ENCODE measurements at places on chromosomes 5 and 9. TPM values are rescaled to one million over a fixed set of nuclear protein-coding genes. Genes with fewer than 3 reads are reported as not detected.

DMRT2 gene
- total RNA-seq, result not detected

SLC34A3 gene
- not detected for total RNA-seq

DNA sequence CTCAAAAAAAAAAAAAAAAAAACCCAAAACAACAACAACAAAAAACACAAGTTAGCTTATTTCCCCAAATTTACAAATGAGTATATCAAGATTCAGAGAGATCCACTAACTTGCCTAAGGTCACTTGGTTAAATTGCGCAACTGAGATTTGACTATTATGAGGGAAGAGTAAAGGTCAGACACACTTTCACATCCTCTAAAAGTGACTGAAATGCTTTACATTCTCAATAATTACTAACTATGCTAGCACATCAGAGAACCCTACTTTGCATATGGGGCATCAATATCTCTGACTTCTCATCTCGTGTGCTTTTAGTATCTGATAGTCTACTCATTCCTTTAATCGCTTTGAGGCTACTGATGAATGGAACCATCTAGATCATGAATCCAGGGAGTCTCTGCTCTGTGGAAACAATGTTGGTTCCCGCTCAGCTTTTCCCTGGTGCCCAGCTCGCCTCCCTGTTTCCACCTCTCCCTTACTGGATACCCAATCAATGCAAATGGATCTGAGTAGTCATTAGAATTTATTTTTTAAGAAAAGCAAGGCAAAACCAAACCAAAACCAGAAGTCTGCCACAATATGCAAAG is 182.1 kb upstream of the TRIM32 start:
- H3K27ac ChIP-seq, result no peak overlapping the region
- H3K4me3 ChIP-seq, result no peak overlapping the region
- DNase-seq, result no peak
- H3K4me1 ChIP-seq, result peaks cover 5% of the 10 kb centered on the region
- H3K36me3 ChIP-seq, result peaks cover 4% of the 10 kb centered on the region
- peaks cover 5% of the 10 kb centered on the region for H3K27me3 ChIP-seq

DNA sequence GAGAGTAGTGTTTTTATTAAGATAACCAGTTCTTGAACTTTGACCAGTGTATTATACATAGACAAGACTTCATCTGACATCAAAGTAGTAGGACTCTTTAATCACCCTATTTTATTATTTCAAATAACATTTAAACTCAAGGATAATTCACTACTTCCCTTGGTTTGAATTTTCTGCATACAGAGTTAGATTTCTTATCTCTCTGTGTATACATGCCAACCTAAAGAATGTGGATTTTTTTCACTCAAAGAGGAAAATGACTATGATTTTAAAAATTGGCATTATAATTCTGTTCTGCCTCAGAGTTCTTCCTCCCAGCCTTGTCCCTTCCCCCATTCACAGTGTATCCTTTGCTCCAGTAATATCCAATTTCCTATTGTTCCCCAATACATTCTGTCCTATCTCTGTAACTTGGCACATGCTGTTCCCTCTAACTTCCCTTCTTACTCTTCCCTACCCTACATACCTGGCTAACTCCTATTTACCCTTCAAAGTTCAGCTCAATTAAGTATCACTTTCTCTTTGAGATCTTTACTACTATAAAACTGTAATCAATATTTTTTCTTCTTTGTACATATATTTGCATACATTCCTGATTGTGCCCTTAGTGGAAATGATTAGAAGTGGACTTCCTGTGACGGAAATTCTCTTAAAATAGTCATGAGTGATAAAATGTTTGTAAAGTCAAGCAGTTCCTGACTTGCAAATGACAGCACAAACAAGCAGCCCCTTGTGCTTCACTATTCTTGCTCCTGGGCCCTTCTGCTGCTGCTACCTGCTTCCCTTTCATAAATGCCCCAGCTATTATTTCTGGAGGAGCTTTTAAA is 38.1 kb upstream of the DENND4C start:
- H3K4me3 ChIP-seq, result no peak overlapping the region
- no peaks in the 10 kb centered on the region for H3K4me1 ChIP-seq
- H3K27me3 ChIP-seq, result peaks cover 2% of the 10 kb centered on the region

SH3GLB2 gene
- 53.7 TPM for total RNA-seq

- H3K36me3 ChIP-seq, result no peaks in the 10 kb centered on the region
- H3K27ac ChIP-seq, result no peak overlapping the region
- no peaks in the 10 kb centered on the region for H3K27me3 ChIP-seq
- no peak for DNase-seq
These were observed 21.9 kb upstream of the KCNMB1 start for GRCh38 chr5:170411100-170411499.

SRD5A1 gene
- 7.6 TPM for total RNA-seq

TMEM174 gene
- total RNA-seq, result not detected

GRCh38 chr9:86337469-86338108 is 16.6 kb downstream of the TUT7 start:
- no peaks in the 10 kb centered on the region for H3K27me3 ChIP-seq
- no peak overlapping the region for H3K4me3 ChIP-seq
- peaks cover 44% of the 10 kb centered on the region for H3K4me1 ChIP-seq
- peaks cover 86% of the 10 kb centered on the region for H3K36me3 ChIP-seq

SLC45A2 gene
- total RNA-seq, result not detected

DNA sequence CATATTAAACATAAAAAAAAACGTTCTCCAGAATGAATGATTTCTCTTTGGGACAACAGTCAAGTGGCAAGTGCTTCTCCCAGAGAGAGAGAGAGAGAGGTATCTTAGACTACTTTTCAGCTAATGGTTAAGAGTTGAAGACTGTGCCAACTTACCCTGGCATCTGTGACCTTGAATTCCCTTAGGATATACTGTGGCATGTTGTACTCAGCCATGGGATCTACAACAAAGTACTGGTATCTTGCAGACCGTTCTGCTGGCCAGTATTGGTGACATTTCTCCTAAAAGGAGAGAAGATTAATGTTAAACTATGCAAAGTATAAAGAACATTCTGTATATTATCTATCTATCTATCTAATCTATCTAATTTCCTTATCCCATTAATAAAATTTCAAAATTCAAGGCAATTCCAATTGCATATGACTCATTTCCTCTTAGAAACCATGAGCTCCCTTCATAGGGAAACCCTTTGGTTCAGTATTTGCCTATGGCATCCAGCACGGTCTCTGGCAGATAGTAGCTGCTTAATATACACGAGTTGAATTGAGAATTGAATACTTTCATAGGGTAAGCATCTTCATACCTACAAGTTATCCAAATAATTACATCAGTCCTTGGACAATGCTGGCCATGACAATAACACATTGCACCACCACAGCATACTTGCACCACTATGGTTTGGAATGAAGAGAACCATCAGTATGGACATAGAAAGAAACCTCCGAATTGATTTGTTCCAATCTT is 539.4 kb upstream of the DMAC1 start:
- no peak for DNase-seq
- no peak overlapping the region for H3K4me3 ChIP-seq
- no peak overlapping the region for H3K27ac ChIP-seq

CDH9 gene
- not detected for total RNA-seq

DNA sequence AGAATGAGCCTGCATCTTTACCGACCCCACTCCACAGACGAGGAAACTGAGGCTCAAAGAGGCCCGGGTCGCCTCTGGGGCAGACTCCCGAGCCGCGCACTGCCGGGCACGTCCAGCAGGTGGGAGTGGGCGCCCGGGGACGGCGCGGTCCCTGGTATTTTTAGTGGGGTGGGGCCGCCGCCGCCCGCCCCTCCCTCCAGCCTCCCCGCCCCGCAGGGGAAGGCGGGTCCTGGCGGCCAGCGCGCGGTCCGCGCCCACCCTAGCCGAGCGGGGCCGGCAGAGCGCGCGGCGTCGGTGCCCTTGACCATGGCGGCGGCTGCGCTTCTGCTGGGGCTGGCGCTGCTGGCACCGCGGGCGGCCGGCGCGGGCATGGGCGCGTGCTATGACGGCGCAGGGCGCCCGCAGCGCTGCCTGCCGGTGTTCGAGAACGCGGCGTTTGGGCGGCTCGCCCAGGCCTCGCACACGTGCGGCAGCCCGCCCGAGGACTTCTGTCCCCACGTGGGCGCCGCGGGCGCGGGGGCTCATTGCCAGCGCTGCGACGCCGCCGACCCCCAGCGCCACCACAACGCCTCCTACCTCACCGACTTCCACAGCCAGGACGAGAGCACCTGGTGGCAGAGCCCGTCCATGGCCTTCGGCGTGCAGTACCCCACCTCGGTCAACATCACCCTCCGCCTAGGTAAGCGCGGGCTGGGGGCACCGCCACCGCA is at the start of gene LAMC3:
Gene LAMC3, plus strand, starts transcription at position 266 of the 710 bp plus-strand sequence. Its CDS starts 41 bp downstream, at position 307.
- peak within 1 kb of the TSS; percentile 53 for H3K4me3 ChIP-seq
- peaks cover 16% of the 10 kb centered on the region for H3K27me3 ChIP-seq
- peak; percentile 39 for DNase-seq
- no peaks in the 10 kb centered on the region for H3K36me3 ChIP-seq
- H3K27ac ChIP-seq, result no peak within 1 kb of the TSS

- H3K4me1 ChIP-seq, result no peaks in the 10 kb centered on the region
- no peak overlapping the region for H3K4me3 ChIP-seq
- no peaks in the 10 kb centered on the region for H3K27me3 ChIP-seq
These were observed 211.6 kb upstream of the CDH12 start for GRCh38 chr5:23064710-23065109.

DNA sequence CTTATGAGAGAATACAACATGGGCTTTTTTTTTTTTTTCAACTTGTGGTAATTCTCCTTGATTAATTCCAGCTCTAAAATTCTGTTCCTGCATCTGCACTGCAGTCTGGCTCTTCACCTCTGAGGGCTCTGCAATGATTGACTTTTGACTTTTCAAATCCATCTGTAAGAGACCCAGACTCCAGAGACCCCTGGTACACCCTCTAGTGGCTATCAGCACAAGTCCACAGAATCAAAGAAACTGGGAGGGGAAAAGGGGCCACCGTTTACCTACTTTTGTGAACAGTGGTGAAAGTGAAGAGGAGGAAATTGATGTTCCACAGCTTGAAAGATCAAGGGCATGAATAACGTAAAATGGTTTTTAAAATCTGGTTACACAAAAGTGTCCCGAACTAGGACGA is 151.6 kb downstream of the SLIT3 start:
- H3K4me1 ChIP-seq, result no peaks in the 10 kb centered on the region
- peaks cover 4% of the 10 kb centered on the region for H3K27me3 ChIP-seq

LCN9 gene
- not detected for total RNA-seq

MARCHF11 gene
- total RNA-seq, result not detected

BTNL8 gene
- total RNA-seq, result 0.11 TPM

ADAMTS19 gene
- not detected for total RNA-seq

All from activated CD4-positive, alpha-beta T cell treated with anti-CD3 and anti-CD28 coated beads for 36 hours (primary cell).